Umbilical cord (tissue), 2 donors: ENCODE measurements at places on chromosomes 3 and 15.

- peak; percentile 69 for DNase-seq
These were observed 199.1 kb downstream of the LRRN1 start for GRCh38 chr3:3998140-3998922.

DNA sequence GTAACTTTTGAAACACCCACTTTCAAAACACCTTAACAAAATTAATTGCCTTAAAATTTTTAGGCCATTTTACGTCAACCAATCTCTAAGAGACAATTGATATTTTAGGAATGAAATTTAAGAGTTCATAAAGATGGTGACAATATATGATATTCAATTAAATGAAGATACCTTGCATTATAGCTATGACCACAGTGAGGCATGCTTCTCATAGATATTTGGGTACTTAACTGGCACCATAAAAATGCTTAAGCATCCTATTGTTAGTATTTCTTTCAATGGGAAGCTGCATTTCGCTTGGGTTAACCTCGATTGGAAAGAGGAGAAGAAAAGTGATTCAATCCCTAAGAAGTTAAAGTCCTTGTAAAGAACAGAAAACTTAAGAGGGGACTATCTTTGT, 209.0 kb downstream of the GAP43 start:
- no peak for DNase-seq

- DNase-seq: no peak
These were observed 56.7 kb downstream of the CCNL1 start for GRCh38 chr3:157103280-157103679.

DNA sequence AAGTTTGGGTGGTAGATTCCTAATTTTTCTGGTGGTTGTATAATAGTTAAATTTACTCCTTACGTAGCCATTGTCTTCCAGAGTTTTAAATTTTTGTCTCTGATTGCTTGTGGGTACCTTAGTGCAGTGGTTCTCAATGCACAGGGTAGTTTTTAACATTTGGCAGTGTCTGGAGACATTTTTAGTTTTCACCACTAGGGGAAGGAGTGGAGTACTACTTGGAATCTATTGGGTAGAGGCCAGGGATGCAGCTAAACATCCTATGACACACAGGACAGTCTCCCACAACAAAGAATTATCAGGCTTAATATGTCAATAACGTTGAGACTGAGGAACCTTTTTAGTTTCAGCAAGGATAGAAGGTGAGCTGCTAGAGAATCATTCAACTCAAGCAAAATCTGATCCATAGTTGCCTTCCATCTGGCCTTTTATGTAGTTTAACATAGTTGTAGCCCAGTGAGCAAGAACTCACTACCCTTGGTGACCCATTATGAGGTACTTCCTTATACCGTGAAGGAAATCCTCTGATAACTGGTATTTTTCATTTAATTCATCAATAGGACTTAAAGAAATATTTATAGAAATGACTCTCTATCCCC, 8.6 kb upstream of the STX19 start:
- DNase-seq: no peak

DNA sequence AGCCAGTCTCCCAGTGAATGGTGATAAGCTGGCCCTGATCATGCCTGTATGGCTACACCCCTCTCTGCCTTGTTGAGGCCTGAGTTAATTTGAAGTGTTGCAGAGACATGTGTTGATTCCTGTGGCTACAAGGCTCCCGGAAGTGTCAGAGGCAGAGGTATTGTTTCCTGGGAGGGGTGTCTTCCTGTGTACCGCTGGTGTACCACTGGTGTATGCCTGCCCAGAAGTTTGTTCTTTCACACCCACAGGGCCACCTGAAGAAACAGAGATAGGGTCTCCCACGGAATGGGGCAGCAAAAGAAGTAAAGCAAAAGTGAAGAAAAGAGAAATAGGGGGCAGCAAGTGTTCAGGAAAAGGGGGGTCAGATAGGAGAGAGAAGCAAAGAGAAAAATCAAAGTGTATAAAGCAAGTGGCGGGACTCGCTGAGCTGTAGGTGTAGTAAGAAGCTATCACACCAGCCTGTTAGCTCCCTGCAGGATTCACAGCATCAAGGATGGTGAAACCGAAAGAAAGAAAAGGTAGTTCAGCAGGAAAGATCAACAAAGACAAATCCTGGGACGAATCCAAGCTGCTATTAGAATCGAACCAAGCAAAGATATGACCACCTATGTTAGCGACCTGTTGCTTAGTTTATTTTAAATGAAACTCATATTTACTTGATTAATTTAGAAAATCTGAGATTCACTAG, 36.6 kb upstream of the CD47 start:
- no peak for DNase-seq

GRCh38 chr15:93121107-93121506, 32.1 kb upstream of the RGMA start:
- DNase-seq: no peak
